Spinal cord (tissue), 10 donors: ENCODE measurements at places on chromosomes 4 and X.

DNA sequence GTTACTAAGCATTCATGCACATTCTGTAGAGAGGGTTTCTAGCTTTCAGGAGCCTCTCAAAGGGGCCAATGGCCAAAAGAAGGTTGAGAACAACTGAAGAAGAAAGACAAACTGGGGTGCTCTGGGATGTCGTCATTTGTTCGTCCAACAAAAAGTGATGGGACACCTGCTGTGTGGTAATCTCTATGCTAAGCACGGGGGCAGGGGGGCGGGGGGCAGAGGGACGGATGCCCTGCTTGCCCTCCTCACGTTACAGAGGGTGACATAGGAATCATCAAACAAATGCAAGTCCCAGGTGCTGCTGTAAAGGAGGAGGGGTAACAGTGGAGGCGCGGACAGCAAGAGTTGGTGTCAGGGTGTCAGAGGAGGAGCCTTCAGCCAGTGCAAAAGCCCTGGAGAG, 12.8 kb upstream of the CRMP1 start:
- no peak for DNase-seq

GRCh38 chr4:161350946-161351345, 812.9 kb downstream of the FSTL5 start:
- DNase-seq = no peak

DNA sequence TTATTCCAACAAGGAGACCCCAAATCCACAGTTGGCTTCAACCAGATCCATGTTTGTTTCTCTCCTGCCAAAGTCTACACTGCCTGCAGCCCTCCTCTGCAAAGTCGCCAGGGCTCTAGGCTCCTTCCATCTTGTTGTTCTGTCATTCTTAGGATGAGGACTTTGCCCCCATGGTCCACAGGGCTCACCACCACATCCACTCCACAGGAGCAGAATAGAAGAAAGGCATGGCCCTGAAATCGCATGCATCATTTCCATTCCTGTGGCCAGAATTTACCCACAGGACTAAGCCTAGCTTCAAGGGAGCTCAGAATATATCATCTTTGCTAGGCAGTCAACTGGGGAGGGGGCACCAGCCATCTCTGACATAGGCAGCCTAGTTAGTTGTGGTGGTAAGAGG, 254.7 kb downstream of the FBXW7 start:
- no peak for DNase-seq

DNA sequence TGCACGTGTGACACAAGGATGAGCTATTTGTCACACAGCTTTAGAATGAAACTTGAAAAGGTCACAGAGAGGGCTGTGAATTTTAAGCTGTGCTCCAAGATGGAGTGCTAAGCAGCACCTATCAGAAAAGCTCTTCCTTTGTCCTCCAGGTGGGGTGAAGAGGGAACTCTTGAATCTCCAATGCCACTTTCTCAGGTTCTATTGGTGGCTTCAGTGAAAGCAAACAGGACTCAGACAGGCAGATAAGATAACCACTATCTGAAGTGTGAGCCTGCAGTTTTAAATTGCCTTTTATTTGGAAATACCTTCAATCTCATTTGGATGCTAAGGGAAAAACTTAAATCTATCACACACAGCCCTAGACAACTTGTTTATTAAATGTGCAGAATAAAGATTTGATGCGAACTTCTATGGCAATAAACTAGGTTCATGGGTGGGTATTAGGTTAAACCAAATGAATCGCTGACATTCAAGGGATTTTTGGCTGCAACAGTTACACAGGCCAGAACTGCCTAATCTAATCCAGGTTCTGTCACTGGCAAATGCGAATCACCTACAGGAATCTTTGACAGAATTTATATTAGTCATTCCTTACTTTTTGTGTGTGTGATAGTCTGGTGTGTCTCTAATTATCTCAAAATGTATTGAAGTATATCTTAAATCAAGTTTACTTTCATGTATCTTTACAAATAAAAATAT, 13.6 kb upstream of the PDGFRA start:
- no peak for DNase-seq

DNA sequence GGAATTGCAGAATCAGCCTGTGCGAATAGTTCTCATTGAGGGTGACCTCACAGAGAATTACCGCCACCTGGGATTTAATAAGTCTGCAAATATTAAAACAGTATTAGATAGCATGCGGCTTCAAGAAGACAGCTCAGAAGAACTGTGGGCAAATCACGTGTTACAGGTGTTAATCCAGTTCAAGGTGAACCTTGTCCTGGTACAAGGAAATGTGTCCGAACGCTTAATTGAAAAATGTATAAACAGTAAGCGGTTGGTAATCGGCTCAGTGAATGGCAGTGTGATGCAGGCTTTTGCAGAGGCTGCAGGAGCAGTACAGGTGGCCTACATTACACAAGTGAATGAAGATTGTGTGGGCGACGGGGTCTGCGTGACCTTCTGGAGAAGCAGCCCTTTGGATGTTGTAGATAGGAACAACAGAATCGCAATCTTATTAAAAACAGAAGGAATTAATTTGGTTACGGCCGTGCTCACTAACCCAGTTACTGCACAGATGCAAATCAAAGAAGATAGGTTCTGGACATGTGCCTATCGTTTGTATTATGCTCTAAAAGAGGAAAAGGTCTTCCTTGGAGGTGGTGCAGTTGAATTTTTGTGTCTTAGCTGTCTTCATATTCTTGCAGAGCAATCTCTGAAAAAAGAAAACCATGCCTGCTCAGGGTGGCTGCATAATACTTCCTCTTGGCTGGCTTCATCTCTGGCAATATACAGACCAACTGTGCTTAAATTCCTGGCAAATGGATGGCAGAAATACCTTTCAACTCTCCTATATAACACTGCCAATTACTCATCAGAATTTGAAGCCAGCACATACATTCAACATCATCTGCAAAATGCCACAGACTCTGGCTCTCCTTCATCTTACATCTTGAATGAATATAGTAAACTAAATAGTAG, 10.7 kb downstream of the BBS12 start:
- no peak for DNase-seq

- DNase-seq = no peak
These were observed 719.4 kb downstream of the ADGRL3 start for GRCh38 chr4:61919561-61919960.

DNA sequence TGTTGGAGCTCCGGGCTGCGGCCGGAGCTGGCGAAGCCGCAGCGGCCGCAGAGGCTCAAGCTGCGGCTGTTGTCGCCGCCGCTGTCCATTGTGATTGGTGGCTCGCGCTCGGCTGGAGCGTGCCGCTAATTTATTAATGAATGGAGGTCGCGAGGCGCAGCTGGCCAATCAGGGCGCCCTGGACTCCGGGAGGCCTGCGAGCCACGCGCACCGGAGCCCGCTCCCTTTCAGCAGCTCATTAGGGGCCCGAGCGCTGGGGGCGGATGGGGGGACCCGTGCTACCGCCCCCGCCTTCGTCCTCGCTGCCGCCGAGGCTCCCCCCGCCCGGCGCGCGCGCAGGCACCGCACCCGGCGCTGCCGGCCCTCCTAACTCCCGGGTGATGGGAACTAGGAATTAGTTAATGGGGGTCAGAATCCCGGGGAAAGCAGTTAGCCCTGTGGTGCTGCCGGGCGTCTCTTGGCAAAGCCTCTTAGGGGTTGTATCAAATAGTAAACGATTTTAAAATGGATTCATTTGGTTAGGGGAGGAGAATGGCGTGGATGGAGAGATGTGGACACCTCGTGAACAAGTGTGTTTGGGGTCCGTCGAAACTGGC, 589 bp upstream of the NEUROG2 start:
- no peak for DNase-seq

DNA sequence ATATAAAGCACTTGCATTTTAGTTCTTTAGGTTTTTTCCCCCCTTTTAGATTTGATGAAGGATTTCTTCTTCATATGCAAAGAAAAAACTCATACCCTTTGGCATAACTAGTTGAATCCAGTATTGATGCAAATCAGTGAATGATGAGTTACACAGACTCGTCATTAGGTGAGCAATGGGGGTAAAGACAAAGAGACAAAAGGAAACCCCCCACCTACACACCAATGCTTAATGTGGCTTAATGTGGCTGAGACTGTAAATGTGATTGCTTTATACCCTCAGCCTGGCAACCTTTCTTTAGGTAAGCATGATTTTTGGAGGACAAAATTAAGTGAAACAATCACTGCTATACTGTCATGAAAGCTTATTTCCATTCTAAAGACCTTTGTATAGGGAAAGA, 39.5 kb downstream of the CD40LG start:
- DNase-seq = no peak

- DNase-seq = no peak
These were observed 12.5 kb upstream of the OSTC start for GRCh38 chr4:108637856-108638255.

GRCh38 chr4:103008875-103009729, 10.4 kb downstream of the SLC9B1 start:
- peak; percentile 87 for DNase-seq
